ENCODE measurements at places on chromosomes 7 and 10.
A peak's percentile ranks its signal among the peaks of the same experiment; 100 is the strongest.

DNA sequence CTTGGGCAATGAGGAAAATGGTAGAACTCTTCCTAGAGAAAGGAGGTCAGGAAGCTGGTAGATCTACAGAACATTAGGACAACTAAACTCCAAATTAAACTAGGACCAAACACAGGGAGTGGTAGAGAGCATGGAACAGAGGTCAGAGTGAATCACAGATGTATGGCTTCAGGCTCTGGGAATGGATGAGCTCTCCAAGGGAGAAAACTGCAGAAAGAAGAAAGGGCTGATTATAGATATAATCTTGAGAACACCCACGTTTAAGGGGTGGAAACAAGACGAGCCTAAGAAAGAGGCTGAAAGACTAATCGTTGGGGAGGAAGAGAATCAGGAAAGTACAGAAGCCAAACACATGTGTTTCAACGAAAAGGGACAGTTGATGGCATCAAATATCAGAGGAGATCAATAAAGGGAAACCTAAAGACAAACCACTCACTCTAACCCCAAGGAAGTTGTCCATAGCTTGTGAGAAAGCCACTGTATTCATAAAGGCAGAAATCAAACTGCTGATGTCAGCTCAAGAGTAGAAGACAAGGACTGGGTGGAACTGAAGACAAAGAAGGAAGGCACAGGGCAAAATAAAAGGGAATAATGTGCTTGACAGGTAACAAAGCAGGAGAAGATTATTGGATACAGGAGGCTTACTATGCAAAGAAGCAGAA lies 41.4 kb downstream of the NUDCD3 start:
- DNase-seq: no peak

- no peak for DNase-seq
Measured at GRCh38 chr7:94440451-94441039, 45.9 kb downstream of the COL1A2 start.

- no peak for DNase-seq
Measured at GRCh38 chr7:7002418-7003062, 176.5 kb upstream of the CCZ1B start.

DNA sequence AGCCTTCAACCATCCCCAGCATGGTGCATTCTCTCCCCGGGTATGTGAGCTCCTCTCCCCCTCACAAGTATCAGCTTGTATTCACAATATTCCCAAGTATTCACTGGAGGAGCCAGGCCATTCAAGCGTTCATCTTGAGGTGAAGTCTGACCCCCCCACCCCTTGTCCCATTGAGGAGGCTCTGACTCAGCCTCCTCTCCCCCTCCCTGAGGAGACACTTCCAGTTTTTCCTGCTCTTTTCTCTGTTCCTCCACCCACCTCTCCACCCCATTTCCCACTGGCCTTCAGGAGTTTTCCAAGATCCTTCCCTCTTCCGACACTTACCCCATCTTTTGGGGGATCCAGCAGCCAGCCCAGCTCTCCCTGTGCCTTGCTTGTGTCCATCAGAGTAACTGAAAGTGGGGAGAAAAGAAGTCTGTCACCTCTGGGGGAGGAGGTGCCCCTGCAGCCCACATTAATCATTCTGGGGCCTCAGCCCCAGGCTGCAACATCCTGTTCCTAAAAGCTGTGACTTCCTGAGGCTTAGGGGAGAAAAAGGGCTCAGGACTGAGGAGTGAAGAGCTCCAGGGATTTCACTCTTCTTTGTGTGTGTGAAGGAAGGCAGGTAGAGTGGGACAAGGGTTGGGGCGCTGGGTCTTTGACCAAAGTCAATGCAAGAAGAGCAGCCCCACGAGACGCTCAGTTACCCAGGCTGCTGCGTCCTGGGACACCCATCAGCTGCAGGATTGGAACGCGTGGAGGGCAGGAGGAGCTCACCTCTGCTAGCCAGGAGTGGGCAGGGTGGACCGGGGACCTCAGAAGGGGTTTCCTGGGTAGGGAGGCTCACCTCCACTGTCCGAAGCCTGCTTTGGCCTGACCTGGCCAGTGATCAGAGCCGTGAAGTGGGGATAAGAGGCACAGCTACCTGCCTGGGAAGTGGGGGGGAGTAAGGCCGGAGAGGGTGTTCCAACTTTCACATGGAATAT lies 1.1 kb downstream of the EPHA1 start:
- no peak for DNase-seq

DNA sequence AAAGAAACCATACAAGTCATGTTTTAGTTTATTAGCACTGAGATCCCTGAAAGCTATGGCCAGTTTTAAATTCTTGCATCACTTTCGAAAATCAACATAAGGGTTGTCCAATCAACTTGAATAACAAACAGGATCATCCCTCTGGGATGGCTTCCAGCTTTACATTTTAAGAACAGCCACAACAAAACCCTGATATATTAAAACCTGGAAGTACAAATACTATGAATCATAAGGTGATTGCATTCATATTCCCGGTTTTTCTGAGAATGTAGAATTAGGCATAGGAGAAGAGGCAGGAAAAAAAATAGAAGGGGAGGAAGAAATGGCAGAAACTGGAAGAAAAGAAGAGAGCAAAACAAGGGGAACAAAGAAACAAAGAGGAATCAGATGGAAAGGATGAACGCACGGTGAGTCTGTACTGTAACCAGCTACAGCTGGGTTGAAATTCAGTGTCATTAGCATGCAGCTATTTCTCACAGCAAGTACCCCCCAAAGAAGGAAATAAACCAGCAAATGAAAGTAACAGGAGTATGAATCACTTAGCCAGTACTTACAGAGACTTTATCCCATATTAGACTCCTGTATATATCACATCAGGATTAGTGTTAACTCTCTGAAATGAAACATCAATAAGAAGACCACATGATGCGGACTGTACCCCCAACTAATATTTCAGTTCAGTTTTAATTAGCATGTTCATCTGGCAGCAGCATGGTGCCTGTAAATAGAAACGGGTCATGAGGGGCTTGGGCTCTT lies 301.3 kb downstream of the RNLS start:
- no peak for DNase-seq

DNA sequence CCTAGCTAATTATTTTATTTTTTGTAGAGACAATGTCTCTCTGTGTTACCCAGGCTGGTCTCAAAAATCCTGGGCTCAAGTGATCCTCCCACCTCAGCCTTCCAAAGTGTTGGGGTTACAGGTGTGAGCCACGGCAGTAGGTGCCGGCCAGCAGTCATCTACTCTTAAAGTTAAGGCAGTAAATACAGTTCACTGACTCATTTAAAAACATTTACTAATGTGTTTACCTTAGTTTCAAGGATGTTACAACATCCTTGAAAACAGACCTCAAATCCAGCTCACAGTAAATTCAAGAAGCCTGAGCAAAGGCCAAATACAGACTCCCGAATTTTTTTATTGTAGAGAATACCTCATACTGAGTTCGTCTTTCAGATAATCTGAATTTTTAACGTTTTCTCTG lies 29.6 kb upstream of the ABCB4 start:
- no peak for DNase-seq

- no peak for DNase-seq
Measured at GRCh38 chr7:119969054-119969453, 303.9 kb upstream of the KCND2 start.

- no peak for DNase-seq
Measured at GRCh38 chr10:116113721-116114501, 159.1 kb downstream of the GFRA1 start.

DNA sequence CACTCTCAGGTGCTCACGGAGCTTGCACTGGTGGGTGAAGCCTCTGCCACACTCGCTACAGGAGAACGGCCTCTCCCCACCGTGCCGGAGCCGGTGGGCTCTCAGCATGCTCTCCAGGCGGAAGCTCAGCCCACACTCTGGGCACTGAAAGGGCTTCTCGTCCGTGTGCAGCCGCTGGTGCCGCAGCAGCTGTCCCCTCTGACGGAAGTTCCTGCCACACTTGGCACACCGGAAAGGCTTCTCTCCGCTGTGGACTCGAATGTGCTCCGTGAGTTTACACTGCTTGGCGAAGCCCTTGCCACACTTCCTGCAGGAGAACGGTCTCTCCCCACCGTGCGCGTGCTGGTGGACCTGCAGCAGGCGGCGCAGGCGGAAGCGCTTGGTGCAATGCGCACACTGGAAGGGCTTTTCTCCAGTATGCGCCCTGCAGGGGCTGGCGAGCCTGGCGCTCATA lies 19.3 kb downstream of the ZNF786 start:
- DNase-seq: no peak

- DNase-seq: no peak
Measured at GRCh38 chr7:44377681-44378421, 52.5 kb upstream of the CAMK2B start.

DNA sequence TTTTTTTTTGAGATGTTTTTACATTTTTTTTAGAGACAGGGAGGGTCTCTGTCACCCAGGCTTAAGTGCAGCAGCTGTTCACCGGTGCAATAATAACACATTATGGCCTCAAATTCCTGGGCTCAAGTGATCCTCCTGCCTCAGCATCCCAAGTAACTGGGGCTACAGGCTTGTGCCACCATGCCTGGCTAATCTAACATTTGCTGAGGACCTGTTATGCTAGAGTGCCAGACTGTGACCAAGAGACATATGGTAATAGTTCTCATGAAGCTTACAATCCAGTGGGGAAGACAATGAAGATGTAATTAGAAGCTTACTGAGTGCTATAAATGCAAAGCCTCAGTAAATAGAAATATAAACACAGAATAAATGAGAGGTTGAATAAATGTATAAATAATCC lies 17.6 kb upstream of the ORC5 start:
- DNase-seq: no peak

DNA sequence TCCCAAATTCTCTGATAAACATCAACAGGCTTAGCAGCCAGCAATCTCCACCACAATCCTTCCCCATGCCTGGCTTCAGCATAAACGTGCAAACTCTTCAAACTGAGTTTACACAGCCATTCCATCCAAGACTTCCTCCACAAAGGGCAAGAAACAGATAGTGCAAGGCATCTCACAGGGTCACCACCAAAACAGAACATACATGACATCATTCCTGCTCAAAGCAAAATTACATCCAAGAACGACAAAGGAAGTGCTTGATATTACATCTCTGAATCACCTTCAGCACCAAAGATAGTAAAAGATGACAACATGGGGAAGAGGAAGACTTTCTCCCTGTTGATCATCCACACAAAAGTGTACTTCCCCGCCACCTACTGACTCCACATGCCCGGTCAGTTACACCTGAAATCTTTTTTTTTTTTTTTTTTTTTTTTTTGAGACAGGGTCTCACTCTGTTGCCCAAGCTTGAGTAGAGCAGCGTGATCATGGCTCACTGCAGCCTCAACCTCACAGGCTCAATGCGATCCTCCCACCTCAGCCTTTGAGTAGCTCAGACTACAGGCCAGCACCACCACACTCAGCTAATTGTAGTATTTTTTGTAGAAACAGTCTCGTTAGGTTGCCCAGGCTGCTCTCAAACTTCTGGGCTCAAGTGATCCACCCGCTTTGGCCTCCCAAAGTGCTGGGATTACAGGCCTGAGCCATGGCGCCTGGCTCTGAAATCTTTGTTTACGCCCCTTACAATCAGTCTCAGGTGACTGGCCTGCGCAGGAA lies 127.5 kb downstream of the PARD3 start:
- DNase-seq: no peak

DNA sequence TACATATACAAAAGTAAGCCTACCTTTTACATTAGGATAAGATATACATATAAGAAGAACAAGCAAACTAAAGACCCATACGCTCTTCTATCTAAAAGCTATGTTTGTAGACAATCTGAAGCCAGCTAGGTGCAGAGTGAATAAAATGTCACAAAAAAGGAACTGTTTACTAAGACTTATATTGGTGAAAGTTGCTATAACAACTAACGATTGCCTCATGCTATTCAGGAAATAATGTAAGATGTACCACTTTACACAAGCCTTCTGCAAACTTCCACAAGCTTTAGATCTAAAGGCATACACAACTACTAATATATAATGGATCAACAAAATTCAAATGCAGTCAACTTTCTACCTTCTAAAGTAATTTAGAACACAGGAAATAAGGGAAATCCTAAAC lies 175.1 kb downstream of the SRPK2 start:
- peak; percentile 49 for DNase-seq

DNA sequence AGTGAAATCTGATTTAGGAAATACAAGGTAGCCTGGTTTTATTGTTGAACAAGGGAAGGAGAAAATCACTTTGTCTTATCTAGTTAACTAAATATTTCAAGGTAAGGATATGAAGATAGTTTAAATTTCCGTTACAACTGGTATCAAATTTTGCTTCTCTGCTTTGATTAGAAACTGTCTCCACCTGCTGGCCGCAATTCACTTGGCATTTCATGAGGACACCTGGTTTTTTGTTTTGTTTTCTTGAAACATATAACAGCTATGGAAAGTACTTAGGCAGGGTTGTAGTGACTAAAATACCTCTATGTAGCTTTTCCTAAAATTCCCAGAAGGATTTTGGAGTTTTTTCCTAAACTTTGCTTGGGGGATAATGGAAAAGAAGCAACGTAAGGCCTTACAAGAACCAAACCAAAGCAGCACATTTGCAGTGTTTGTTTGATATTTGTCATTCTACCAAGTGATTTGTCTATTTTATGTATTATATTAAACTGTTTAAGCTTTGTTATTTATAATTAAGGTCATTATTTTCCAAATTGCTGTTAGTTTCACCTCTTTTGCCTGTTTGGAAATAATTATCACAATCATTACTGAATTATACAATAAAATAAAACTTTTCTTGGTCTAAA lies 73.6 kb downstream of the AHCYL2 start:
- no peak for DNase-seq

DNA sequence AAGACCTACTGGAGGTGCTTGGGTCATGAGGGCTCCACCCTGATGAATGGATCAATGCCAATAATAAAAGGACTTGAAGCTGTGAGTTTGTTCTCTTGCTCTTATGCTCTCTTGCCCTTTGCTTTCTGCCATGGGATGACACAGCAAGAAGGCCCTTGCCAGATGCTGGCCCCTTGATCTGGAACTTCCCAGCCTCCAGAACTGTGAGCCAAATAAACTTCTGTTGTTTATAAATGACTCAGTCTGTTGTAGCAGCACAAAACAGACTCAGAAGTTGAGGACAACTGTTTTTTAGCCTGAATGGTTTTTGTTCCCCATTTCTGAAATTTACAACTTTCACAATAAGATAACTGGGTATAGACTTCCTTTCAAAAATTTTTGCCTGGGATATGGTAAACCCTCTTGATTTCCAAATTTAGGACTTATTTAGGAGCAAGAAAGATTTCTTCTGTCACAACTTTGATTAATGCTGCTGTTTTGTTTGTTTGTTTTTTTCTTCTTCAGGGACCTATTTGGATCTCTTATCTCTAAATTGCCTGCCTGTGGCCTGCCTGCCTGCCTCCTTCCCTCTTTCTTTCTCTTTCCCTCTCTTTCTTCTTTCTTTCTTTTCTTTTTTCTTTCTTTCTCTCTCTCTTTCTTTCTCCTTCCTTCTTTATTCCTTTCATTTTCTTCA lies 12.1 kb downstream of the ENTPD1 start:
- no peak for DNase-seq

GRCh38 chr7:1021366-1021765 lies 23.0 kb upstream of the GPR146 start:
- DNase-seq: no peak

DNA sequence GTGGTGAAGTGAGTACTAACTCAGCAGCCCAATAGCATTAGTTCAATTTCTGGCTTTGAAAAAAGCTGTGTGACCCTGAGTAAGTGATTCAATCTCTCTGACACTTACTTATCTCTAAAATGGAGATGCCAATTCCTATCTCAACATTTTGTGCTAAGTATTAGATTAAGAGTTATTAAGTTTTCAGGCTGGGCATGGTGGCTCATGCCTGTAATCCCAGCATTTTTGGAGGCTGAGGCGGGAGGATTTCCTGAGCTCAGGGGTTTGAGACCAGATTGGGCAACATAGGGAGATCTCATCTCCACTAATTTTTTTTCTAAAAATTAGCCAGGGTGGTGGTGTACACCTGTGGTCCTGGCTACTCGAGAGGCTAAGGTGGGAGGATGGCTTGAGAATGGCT lies 109.5 kb downstream of the PRTFDC1 start:
- no peak for DNase-seq

GRCh38 chr10:123722351-123722750 lies 56.2 kb downstream of the GPR26 start:
- no peak for DNase-seq
